ENCODE measurements at places on chromosomes 7 and 10. TPM values are rescaled to one million over a fixed set of nuclear protein-coding genes. Genes with fewer than 3 reads are reported as not detected.

DNA sequence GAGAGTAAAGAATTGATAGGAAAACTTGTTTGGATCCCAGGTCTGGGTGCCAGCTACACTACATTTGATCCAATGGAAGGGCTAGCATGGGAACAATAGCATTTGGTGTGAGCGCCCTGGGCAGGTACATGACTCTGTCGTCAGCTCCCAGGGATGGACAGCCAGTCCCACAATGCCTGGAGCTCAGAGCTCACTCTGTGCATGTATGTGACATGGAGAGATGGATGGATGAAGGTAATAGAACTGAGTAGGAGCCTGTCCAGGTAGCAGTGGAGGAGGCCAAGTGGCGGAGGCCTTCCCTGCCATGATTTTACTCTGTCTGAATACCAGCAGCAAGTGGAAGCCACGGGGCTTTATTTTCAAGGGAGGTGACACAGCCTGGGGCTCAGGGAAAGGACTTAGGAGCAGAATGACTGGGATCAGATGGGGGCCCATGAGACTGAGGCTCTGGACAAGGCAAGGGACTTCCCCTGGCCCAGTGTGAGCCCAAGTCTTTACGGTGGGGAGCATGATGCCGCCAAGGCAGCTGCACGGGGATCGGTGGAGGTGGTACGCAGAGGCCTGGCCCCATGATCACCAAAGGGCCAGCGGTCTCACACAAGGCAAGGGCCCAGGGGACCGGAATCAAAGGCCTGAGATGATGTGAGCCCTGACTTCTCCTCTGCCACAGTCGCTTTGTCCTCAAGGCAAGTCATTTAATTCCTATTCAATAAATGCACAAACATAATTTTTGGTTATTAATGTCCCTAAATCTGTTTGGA, 5.9 kb downstream of the PTPRE start:
- DNase-seq = no peak

DNA sequence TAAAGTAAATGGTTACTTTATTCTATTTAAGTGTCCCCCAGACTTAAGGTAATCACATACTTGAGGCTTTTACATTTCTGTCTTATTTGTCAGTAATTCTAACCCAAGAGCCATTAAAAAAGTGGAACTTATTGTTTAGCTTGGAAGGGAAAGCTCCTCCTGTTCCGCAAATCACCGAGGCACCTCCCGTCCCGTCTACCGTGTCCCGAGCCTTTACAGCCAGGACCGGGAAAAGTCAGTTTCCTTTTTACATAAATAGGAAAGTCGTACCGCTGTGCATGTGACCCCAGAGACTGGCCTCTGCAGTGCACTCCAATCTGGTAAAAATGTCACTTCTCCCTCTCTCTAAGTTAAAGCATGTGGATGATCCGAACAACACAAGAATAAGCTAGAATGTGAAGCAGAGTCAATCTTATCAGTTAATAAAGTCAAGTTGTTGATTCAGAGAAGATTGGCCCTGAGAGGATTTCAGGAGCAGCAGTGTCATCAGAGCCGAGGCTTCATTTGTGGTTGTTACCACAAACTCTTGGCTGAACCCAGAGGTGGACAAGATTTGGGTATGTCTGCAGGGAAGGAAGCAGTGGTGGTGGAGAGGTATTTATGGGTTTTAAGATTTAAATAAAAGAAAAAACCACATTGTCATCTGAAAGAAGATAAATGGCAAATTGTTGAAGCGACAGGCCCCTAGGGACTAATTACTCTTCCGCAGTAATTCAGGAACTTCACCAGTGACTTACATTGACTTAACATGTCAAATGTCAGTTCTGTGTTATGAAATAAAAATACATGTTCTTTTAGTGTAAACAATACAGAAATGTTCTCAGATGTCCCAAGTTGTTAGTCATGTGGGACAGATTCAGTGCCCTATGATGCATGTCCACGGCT, 316.6 kb upstream of the ZNF32 start:
- no peak for DNase-seq

DNA sequence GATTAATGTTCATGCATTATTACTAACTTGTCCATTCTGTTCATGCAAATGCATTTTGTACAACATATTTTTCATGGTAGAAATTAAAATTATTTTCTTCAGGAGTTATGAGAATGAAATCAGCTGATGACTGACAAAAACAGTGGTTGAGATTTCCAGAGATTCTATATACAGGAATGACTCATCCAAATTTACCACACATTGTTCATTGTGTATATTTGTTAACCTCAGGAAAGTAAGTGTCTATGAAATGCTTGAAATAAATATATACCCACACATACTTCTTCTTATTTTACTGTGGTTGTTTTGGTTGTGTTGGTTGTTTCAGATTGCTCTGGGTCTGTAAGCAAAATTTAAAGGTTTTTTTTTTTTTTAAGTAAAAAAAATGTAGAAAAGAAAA, 108.1 kb upstream of the SP8 start:
- no peak for DNase-seq

The MAGI2 gene
- 0.09 TPM for total RNA-seq

The IFIT1 gene
- total RNA-seq = 6.3 TPM

DNA sequence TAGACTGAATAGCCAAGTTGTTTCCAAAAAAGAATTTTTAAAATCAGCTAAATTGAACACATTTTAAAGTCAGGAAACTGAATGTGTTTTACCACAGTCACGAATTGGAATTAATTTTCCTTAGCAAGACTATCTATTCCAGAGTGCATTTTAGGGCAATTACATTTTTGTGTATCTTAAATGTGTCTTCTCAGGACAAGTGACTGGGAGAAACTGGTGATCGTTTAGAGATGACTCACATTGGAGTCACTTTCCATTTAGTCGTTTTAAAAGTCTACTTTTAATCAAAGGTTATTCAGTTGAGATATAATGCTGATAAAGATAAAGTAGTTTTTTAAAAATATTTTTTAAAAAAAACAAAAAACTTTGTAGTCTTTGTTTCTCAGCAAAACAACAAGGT, 191.7 kb upstream of the SLC26A5 start:
- no peak for DNase-seq

DNA sequence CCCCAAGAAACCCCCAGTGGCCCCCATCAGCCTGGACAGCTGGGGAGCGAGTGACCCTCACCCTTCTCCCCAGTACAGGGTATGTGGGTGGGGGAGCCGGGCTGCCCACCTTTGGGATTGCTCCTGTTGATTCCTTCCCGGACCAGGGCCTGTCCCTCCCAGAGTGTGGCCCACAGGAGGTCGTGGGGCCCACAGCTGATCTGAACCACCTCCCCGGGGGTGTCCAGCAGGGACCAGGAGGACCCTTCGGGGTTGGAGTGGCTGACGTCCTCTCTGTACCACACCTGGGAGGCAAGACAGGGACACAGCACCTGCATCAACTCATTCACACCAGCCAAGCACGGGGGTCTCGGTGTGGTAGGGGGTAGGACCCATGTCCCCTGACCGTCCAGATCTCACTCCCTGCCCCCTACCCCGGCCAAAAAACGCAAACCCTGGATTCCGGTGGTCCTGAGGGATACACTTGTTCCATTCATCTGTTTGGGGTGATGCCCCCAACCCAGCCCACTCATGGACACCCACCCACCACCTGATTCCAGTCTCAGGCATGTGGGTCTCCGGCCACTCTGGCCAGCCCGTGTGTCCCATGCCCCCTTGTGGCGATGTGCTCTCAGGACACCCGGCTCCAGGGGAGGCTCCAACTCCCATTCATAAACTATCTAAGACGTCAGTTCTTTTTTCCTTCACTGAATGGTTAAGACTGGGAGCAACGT, 10.9 kb downstream of the TECPR1 start:
- DNase-seq = peak; percentile 49

The SMKR1 gene
- total RNA-seq = 3.6 TPM
